ENCODE measurements at places on chromosomes 5 and 9. TPM values are rescaled to one million over a fixed set of nuclear protein-coding genes. Genes with fewer than 3 reads are reported as not detected.

The RELL2 gene
- 0.82 TPM for total RNA-seq

The LCN12 gene
- total RNA-seq: 0.82 TPM

The C9 gene
- not detected for total RNA-seq

The PTPN3 gene
- total RNA-seq: 5.9 TPM

The IFNA13 gene
- not detected for total RNA-seq

The CTNNAL1 gene
- 51.2 TPM for total RNA-seq

The IL13 gene
- total RNA-seq: not detected

The ISL1 gene
- total RNA-seq: 0.41 TPM

The BTNL3 gene
- total RNA-seq: not detected

The CDKN2B gene
- total RNA-seq: 2.2 TPM

The PCDHGC4 gene
- 7.9 TPM for total RNA-seq

The PCDHGA10 gene
- total RNA-seq: 6.1 TPM

The IGIP gene
- 9.4 TPM for total RNA-seq

The AJM1 gene
- total RNA-seq: 2.2 TPM

The LRRC70 gene
- 10.4 TPM for total RNA-seq

The SLIT3 gene
- total RNA-seq: 21.4 TPM

The CNTFR gene
- 6.2 TPM for total RNA-seq

The CDC25C gene
- 4.4 TPM for total RNA-seq

The MRPS27 gene
- total RNA-seq: 59.3 TPM

The TEX53 gene
- total RNA-seq: not detected

The ACSL6 gene
- 2.5 TPM for total RNA-seq

The TCF7 gene
- 0.82 TPM for total RNA-seq

The PLPP7 gene
- total RNA-seq: 81.3 TPM

The SPINK13 gene
- not detected for total RNA-seq

The C5orf34 gene
- total RNA-seq: 4.4 TPM

The KIF24 gene
- total RNA-seq: 4.9 TPM

The ST8SIA4 gene
- total RNA-seq: 15.0 TPM

The CEP72 gene
- total RNA-seq: 7.7 TPM

The TNIP1 gene
- 75.0 TPM for total RNA-seq

The ZNF454 gene
- 4.7 TPM for total RNA-seq

The CYSRT1 gene
- 3.3 TPM for total RNA-seq

The MEGF10 gene
- 59.6 TPM for total RNA-seq

The SLC6A7 gene
- not detected for total RNA-seq

The LIFR gene
- 69.6 TPM for total RNA-seq

The PCSK5 gene
- total RNA-seq: 35.1 TPM

The PDZD2 gene
- total RNA-seq: 28.6 TPM

The TLR4 gene
- total RNA-seq: 8.8 TPM

The RBM22 gene
- total RNA-seq: 37.2 TPM

The TNC gene
- 266 TPM for total RNA-seq

The PPP3R2 gene
- not detected for total RNA-seq

The ARL15 gene
- 56.6 TPM for total RNA-seq

The P4HA2 gene
- 87.2 TPM for total RNA-seq

The TMC1 gene
- total RNA-seq: 0.62 TPM

The C9orf72 gene
- total RNA-seq: 27.6 TPM
